Ascending aorta (tissue), 2 donors: ENCODE measurements at places on chromosomes 12 and 14.

- no peak for DNase-seq
Measured at GRCh38 chr14:64815257-64815656, 64.5 kb downstream of the SPTB start.

DNA sequence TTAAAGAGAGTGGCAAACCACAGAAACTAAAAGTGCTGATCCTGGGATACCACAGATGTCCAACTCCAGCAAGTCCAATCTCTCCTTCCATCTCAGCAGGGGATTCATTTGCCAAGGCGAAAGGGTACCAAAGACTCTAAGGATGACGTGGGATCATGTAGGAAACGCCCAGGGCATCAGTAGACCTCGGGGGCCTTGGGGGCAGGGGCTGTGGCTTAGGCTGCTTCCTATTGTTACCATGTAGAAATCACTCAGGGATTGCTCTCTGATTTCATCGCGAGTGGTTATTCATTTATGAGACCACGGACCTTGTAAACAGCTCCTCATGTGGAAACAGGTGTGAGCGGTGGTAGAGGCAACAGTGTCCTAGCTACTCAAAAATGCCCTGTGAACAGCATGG lies 149.3 kb upstream of the FKBP4 start:
- no peak for DNase-seq

DNA sequence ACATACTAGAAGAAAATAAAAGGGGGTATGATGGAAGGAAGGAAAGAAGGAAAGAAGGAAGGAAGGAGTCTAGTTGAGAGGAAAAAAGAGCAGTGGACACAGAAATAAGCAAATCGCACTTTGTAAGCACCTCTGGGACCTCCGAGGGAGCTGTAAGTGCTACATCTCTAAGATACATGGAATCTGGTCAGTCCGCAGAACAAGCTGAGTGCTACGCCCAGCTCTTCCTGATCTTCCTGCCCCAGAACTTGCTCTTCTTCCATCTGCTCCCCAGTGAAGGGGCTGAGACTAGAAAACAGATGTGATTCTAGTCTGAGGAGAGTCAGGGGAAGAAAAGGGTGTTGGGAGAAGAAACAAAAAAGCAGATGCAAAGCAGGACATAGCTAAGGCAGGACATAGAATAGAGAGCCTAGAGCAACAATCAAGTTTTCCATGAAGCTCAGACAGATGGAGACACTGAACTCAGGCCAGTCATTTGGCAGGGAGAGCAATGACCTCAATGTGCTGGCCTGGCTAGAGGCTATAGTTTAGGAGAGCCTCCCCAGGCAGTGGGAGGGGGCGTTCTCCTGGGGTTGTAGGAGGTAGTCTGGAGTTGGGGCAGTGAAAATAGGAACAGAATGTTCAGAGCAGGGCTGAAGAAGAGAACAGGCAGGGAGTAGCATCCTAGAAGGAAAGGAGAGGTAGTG lies 1.7 kb upstream of the MFAP5 start:
- no peak for DNase-seq

GRCh38 chr12:26715232-26715631 lies 117.8 kb downstream of the ITPR2 start:
- no peak for DNase-seq

DNA sequence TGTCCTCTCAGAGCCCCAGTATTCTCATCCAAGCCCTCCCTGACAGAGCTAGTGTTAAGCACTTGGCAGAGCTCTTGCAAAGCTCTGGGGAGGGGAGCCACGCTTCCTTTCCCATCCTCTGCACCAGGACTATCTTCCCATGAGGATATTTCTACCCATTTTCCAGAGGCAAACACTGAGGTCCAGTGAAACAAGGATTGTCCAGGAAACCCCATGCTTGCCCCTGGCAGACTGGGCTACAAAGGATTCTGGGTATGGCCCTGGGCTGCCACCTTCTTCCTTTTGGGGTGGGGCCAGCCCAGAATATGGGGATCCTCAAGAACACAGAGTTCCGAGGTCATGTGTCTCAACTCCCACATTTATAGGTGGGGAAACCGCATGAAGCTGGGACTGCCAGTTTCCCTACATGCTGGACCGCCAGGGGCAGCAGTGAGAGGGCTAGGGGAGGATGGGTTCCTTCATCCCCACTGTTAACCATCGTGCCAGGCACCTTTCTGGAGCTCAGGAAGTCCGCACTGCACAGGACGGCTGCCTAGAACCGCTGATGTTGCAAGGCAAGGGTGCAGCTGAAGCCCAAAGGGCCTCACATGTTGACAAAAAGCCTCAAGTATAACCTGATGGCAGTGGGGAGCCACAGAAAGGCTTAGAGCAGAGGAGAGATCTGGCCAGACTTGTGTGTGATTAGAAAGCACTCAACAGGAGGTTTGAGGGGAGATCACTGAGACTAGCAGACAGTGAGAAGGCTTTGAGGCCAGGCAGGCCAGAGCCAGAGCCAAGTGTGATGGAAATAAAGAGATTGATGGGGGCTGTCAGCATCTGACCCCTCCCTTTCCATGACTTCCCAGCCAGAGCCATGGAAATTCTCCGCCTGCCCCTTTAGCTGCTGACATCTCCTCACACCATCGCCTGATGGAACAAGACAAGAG lies 5.5 kb upstream of the CCDC85C start:
- DNase-seq: no peak

DNA sequence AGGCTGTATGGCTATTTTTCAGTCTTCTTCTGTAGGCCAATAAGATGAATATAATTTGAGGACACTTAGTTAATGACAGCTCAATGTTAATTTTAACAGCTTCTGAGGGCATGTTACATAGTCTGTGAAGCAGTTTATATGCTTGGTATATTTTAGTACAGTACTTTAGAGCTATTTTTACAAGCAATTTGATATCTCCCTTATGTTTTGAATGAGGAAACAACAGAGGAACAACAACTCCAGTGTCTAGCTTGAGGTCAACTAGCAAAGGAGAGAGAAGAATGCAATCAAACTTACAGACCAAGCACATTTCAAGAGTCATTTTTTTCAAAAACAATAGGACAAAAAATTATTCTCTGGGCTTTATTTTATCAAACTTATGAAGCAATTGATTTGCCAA lies 469.1 kb upstream of the DCN start:
- no peak for DNase-seq

DNA sequence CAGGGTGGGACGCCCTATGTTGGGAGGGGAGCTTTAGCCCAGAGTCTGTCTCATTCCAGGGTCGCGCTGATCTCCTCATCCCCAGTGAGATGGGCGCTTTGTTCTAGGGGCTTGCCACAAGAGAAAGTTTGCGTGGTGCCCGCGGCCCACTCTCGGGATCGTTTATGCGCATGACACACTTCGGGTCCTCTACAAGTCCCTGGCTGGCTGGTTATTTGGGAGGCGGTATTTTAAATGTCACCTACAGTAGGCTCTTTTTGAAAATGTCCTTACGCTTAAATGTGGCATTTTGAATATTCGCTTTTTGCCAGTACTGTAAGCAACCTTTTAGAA lies 541 bp downstream of the GOLT1B start:
- DNase-seq: no peak

- DNase-seq: no peak
Measured at GRCh38 chr12:125549836-125550235, 484.6 kb downstream of the AACS start.

GRCh38 chr12:104603545-104603973 lies 146.8 kb downstream of the CHST11 start:
- no peak for DNase-seq

DNA sequence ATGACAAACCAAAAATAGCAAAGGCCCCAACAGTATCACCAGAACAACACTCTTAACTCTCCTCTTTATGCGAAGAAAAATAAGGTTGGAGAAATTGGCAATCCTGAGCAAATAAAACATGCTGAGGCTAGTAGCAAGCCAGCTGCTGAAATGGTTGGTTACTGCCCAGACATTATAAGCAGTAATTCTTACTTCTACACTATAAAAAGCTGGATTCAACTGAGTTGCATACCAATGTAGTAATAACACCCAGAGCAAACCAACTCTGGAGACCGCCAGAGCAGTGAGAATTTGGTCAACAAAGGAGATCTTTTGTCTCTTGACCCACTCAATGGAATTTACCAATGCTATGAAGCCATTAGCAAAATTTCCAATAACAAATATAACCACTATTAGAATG lies 628 bp downstream of the TAS2R30 start:
- DNase-seq: no peak

GRCh38 chr12:113276946-113277500 lies 55.8 kb downstream of the TPCN1 start:
- DNase-seq: no peak

- DNase-seq: no peak
Measured at GRCh38 chr12:62379026-62379722, 87.5 kb upstream of the MON2 start.

- DNase-seq: no peak
Measured at GRCh38 chr12:76006028-76006925, 25.3 kb downstream of the PHLDA1 start.

- no peak for DNase-seq
Measured at GRCh38 chr14:47297374-47297773, 378.0 kb downstream of the MDGA2 start.

DNA sequence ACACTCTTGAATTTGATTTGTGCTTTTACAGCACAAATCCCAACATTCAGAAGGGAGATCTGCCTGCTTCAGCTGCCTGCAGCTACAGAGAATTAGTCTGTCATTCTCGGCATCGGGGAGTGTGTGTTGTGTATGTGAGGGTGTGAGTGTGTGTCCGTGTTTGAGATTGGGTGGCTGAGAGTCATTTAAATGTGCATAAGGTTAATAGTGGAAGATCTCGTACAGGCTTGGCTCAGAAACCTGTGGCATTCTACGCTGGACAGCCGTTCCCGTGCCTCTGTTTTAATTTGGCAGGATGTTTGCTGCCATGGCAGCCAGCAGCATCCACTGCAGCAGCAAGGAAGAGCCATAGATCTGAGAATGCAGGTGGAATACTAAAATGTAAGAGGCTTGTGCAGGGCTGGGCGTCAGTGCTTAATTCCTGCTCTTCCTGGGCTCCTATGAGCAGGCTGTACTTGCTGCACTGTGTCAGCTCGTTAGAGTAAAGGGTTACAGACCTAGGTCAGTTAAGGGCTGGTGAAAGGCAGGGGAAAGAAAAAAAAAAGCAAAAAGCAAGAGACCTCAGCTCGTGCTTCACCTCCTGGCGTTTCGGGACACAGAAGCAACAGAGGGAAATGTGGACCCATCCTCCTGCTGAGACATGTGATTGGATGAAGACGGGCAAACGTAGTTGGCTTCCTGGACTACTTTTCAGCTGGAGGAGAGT lies 205.4 kb downstream of the NAV3 start:
- no peak for DNase-seq

DNA sequence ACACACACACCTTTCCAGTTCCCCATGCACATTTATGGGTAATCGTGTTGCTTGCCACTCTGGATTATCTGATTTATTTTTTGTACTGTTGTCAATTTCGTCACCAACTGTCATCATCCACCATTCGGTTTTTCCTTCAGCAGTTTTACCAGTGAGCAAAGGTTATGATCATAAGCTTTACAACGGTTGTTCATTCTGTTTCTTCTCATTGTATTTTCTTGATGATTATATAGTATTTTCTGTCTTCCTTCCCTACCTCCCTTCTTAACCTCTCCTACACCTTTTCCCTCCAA lies 680 bp downstream of the NECAP1 start:
- DNase-seq: no peak

DNA sequence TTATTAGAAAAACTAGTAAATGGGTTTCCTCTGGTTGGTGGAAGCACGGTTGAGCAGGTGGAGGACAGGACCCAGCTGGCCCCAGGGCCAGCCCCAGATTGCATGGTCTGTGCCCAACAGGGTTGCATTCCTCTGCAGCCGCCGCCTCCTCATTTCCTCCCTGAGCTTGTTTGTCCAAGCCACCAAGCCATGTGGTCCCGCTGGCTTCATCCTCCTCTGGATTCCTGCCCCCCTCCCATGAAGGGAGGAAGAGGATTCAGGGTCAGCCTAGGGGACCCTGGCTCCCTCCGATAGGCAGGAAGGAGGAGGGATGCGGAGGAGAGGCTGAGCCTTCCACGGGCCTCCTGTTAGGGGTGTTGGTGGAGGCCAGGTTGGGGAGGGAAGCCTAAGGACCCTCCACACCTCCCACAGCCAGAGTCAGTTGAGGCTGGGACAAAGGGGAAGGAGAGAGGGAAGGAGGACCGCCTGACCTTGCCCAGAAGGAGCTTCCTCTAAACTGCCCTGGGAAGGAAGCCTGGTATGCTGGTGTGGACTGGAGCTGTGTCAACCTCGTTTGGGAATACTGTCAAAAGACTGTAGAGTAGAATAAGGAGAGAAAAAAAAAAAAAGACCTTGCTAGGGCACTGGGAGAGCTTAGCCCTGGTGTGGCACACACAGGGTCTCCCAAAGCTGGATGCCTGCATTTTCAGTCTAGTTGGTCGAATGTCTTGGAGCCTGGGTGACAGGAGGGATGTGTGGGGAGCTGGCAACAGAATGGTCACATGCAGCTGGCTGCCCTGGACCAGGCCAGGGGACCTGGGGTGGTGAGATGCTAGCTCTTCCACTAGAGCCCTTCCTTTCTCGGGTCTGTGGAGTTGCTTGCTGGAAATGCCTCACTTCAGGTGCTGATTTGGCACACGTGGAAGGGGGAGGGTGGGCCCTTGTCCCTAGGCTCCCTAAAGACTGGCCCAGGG lies 42.4 kb downstream of the PLEKHG3 start:
- no peak for DNase-seq

DNA sequence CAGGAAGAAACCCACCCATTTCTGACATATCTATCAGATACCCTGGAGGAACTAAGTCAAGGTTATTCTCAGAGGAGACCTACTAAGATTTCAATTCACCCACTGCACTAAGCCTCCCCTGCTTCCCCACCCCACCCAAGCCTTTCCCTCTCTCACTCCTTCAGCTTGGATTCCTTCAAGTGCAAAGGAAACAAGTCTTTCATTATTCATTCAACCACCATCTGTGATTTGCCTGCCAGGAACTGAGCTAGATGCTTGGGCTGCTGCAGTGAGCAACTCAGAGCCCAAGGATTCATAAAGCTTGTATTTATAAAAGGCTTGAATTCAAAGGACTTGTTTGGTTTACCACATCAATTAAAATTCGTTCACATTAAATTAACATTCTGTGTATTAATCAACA lies 161.3 kb downstream of the GXYLT1 start:
- no peak for DNase-seq

DNA sequence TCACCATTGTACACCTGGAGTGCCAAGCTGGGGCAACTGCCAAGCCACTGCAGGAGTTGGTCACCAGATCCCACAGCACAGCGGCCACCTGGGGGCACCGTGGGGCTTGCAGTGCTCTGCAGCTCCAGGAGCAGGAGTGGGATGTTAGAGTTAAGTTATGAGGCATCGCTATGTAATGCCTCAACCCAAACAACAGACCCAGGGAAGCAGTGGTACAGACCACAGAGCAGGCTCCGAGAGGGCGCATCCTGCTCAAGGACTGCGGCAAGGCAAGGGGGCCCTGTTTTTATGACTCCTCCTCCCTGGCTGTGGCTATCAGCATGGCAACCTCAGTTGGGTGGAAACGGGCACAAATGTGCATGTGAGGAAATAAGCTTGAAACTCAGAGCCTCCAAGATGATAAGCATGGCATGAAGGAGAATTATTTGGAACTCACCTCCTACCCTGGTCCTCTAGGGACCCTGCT lies 63.1 kb downstream of the ARL6IP4 start:
- peak; percentile 42 for DNase-seq

DNA sequence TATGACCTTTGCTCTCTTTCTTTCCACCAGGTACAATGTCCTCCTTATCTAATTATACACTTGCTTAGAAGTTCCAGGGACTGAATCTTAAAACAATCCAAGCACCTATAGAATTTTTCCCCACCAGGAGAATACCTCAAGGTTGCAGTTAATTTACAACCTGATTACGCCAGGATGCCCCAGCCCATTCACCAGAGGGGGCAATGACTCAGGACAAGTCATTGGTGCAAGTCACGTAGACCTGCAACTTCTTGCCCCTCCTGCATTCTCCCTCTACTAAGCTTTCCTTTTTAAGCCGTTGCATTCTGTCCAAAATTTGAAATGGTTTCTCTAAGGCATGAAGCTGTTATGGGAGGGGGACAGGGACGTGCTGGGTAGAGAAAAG lies 111.1 kb upstream of the SCAF11 start:
- DNase-seq: no peak
